ENCODE measurements at places on chromosomes 7 and 10.

GRCh38 chr7:25187932-25188331, 40.4 kb downstream of the NPVF start:
- DNase-seq, result no peak

- no peak for DNase-seq
Measured at GRCh38 chr7:20219062-20219445, 1.9 kb upstream of the MACC1 start.

- no peak for DNase-seq
Measured at GRCh38 chr7:29127527-29127926, 18.8 kb downstream of the CPVL start.

- no peak for DNase-seq
Measured at GRCh38 chr10:49322371-49323170, 23.6 kb downstream of the C10orf71 start.

DNA sequence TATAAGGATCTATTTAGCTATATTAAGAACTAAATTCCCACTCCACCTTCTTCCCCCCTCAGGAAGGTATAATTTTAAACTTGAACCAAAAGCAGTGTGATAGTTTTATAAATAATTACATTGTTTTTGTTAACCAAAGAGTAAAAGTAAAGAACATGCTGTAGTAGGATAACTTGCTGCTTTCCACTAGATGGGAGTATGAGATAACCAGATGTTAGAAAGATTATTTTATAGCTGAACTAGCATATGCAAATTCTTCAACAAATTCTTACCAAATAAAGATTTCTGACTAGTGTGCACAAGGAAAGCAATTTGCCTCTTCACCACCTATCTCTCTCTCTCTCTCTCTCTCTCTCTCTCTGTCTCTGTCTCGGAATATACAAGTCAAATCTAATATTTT, 31.8 kb downstream of the TES start:
- no peak for DNase-seq

- DNase-seq, result no peak
Measured at GRCh38 chr10:120982507-120982906, 131.3 kb downstream of the WDR11 start.

DNA sequence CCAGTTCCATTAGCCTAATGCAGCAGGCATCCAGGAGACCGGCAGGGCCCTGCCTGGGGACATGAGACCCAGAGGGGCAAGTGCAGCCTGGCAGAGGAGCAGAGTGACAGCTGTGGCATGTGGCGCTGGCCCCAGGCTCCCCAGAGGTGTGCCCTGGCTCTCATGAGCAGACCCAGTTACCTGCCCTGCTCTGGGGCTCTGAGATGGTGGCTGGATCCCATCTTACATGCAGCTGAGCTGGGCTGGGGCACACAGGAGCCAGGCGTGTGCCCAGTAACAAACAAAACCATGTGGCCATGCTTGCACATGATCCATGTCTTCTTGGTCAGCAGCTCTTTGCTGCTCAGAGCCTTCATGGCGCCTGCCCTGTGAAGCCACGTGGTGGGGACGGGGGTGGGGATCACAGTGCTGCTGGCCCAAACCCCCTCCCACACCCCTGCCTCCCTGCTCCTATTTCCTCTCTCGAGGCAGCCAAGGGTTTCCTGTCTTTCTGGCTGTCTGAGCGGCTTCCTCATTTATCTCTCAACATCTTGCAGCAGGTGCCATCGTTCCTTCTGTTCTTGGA, 40.3 kb upstream of the GTF2I start:
- no peak for DNase-seq

GRCh38 chr10:46092524-46093081, 46.5 kb upstream of the MSMB start:
- DNase-seq, result no peak

- DNase-seq, result no peak
Measured at GRCh38 chr10:48478469-48478868, 126.4 kb downstream of the ARHGAP22 start.

DNA sequence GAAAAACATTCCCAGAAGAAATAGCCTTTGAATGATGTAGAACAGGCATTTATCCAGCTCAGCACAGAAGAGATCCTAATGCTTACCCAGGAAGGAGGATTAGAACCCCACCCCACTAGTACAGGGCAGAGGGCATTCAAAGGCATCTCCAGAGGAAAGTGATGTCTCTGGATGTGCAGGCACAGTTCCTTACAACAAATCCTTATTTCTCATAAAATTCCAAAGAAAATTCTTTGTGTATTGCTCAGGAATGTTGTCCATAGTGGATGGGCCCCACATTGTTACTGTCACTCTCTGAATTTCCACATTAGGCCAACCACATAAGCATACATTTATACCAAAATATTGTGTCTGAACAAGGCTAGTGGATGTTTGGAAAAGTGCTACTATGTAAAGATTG, 243.0 kb downstream of the ADRA2A start:
- no peak for DNase-seq

DNA sequence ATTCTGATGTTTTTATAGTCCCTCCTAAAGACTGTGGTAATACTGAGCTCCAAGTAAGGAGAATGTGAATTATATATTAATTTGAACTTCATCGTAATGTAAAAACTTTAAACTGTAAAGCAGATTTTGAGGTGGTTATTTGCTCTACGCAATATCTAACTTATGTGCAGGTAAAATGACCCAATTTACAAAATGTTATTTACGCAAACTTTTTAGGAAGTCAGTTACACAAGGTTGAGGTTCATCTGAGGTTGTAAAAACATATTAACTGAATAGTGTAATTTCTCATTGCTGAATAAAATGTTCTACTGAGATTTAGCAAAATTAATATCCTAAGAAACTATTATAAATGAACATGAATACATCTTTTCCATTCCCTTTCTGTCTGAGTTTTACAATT, 15.8 kb downstream of the GLCCI1 start:
- DNase-seq, result no peak

- peak; percentile 59 for DNase-seq
Measured at GRCh38 chr7:92763636-92764423, 72.5 kb downstream of the CDK6 start.

- DNase-seq, result no peak
Measured at GRCh38 chr10:70807556-70807955, 8.2 kb upstream of the SGPL1 start.

DNA sequence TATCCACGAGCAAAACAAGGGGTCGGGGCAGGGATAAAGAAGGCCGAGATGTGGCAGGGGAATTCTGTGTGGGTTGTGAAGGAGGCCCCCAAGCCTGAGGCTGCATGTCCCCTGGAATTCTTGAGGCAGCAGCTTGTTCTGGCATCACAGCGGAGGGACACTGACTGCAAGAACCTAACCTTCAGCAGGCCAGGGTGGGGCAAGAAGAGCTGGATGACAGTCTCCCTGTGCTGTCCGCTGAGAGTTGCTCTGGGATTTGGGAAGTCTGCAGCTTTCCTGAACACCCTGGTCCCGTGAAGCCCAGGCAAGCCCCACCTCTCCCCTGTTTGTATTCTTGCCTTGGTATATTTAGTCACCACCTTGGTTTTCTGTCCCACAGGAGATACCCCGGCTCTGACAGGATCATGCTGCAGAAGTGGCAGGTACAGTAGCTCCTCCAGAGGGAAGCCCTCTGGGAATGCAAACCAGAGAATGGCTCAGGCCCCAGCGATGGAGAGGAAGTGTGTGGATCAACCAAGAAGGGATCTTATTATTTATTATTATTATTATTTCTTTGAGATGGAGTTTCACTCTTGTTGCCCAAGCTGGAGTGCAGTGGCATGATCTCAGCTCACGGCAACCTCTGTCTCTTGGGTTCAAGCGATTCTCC, 1.9 kb upstream of the LRRC18 start:
- DNase-seq, result no peak

- DNase-seq, result no peak
Measured at GRCh38 chr10:24000271-24000813, 208.6 kb upstream of the KIAA1217 start.

GRCh38 chr10:133326223-133326551, 10.5 kb downstream of the CALY start:
- DNase-seq, result no peak

- peak; percentile 69 for DNase-seq
Measured at GRCh38 chr10:29646238-29646902, 11.6 kb upstream of the SVIL start.

GRCh38 chr7:11492307-11492706, 339.7 kb downstream of the THSD7A start:
- no peak for DNase-seq

- no peak for DNase-seq
Measured at GRCh38 chr7:73838642-73839041, 3.7 kb downstream of the METTL27 start.

GRCh38 chr10:113347508-113347907, 205.3 kb upstream of the HABP2 start:
- no peak for DNase-seq

DNA sequence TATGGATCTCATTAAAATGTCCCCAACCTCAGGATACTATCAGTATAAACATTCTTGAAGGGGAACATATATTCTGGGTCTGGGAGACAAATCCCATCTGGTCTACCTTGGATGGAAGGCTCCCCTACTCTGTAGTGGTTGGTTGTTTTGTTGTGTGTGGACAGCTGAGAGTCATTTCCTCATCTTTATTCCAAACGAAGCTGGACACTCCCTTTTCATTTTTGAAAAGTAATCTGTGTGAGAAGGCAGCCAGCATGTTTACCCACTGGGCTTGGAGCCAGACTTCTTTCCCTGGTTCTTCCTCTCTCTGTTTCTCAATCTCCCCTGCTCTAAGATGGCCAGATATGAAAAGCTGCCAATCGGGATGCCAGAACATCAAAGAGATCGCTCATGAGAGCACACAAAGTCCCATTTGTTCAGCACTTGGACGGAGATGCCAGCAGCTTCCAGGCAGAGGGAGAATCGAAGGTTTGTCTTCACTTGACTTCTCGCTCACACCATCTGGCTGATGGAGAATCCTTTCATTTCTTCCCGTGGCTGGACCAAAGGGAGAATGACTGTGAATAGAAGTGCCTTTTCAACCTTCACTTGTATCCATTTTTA, 108.1 kb upstream of the AGR3 start:
- DNase-seq, result no peak

GRCh38 chr10:78278058-78278404, 244.4 kb downstream of the RPS24 start:
- DNase-seq, result no peak

- DNase-seq, result no peak
Measured at GRCh38 chr7:6032167-6032566, 991 bp downstream of the ANKRD61 start.

DNA sequence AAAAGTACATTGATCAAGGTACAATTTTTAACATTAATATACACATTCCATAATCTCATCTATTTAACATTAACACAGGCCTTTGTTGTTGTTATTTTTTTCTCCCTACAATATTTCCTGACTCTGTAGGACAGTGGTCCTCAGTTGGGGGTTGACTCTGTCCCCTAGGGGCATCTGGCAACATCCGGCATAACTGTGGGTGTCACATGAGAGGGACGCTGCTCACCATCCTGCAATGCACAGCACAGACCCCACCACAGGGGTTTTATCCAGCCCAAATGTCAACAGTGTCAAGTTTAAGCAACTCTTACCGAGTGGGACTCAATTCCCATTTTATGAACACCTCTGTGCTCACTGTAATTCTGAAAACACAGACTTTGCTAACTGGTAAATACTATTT, 8.8 kb downstream of the IDI1 start:
- no peak for DNase-seq

DNA sequence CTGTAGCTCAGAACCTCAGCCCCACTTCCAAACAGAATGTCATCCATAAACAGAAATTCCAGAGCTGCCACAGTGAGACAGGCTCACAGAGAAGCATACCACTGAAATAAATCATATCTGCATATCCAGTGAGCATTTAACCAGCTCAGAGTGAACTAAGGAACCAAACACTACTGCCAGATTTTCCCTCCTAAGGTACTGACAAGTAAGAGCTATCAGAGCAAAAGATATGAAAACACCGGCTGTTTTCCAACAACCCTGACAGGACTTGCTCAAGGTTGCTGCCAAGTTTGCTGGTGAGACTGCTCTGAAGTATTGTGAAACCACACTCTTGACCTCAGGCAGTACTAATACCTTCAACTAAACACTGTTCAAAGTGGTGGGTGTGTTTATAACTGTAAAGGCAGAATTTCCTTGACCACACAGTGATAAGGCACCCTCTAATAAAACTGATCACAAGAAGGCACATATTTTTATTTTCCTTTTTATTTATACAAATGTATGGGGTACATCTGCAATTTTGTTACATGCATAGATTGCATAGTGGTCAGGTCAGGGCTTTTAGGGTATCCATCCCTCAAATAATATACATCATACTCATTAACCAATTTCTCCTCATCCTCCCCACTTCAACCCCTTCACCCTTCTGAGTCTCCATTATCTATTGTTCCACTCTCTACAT, 18.3 kb downstream of the SGMS1 start:
- no peak for DNase-seq

DNA sequence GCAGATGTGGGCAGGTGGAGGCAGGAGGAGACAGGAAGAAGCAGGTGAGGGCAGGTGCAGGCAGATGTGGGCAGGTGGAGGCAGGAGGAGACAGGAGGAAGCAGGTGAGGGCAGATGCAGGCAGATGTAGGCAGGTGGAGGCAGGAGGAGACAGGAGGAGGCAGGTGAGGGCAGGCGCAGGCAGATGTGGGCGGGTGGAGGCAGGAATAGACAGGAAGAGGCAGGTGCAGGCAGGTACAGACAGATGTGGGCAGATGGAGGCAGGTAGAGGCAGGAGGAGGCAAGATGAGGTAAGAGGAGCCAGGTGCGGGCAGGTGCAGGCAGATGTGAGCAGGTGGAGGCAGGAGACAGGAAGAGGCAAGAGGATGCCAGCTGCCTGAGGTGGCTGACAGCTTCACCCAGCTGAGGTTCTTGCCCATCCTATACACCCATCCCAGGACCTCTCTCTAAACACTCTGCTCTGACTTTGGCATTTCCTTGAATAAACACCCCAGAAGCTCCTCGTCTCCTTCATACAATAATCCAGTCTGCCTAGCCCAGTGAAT, 33.0 kb downstream of the PTPRE start:
- no peak for DNase-seq

DNA sequence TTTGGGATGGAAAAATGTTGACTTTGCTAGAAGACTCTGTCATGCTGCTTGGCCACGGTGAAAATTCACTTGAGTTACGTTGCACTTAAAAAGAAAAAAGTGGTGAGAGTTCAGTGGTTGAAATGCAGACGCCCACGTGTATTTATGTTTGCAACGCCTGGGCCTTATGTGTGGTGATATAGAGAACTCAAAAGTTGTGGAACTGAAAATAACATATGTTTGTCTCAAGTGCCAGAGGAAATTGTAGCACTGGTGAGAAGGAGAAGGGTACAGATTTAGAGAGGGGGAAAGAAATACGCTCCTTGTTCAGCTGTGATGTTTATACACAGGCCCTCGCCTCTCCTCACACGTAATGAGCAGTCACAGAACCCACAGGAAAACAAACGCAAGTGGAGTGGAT, 73.6 kb downstream of the EMX2 start:
- no peak for DNase-seq

DNA sequence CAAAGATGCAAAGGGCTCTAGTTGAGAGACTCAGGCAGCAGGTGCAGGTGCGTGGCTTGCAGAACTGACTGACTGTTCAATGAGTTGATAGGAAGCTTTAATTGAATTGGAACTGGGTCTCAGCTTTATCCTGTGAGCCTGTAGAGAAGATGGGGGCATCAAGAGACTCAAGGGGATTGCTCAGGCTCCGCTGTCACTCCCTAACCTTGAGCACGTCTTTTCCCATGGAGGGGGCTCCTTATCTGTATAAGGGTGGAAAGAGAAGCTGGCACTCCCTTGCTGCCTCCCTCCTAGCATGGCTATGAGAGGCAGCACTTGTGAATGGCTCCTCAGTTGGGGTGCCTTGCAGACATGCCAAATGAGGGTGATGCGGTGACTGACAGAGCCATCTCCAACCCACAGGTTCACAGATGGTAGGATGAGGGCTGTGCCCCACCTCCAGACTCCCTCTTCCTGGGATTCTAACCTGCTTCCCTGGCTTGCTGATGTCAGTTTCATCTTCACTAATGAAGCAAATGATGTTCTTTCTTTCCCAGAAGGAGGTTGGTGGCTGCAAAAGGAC, 12.4 kb upstream of the PLEKHA1 start:
- no peak for DNase-seq
